ENCODE measurements at places on chromosomes 3 and 15.
A peak's percentile ranks its signal among the peaks of the same experiment; 100 is the strongest.

DNA sequence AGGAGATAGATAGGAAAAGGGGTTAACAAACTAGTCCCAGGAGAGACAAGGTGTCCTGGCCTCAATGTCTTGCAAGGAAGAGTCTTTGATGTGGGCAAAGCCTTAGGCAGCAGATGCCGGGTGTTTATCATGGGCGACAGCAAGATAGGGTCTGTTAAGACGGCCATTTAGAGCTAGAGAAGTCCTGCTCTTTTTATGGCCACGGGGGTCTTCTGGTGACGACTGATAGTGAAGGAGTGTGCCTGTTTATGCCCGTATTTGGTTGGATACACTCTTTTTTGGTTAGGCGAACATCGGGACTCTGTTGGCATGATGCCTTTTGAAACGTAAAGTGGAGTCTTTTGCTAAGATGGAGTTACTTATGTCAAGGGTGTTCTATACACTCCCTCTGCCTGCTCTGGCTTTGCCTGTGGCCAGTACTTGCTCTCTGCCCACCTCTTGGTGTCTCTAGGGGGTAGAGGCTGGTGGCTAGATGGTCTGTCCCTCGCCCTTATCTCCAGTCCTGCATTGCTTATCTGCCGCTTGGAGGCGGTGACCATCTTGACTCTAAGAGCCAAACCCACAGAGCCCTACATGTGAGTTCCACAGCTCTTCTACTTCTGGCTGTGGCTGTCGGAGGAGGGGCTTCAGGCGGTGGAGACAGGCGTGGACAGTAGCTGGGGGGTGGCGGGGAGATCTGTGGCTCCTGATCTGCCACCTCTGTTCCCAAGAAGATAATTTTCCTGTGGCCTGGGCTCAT is 55.8 kb upstream of the ZBTB38 start:
- DNase-seq = no peak

DNA sequence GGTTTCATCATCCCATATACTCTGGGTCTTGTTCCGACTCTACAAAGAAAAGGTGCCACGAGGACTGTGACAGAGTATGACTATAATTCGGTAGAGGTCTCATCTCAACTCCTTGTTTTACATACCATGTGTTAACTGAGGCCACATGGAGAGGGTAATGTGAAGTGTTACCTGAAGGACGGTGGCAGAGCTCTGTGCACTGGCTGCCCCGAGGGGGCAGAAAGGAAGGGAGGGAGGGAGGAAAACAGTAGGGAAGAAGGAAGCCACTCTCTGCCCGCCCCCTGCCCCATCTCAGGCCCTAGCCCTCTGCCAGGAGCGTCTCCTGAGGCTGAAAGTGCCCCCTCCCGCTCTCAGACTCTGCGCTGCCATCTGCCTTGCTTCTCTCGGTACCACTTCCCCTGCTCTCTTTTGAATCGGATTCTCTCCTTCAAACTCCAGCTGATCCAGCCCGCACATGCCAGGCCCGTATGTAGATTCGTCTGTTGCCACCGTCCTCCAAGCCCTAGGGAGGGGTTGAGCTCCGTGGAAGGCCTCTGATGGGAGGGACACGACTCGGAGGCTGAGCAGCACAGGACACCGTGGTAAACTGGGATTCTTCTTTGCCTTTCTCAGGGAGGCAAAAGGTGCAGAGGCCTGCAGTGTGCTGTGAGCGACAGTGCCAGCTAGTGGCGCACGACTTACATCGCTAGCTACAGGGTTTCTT is 70.5 kb upstream of the ATP10A start:
- DNase-seq = peak; percentile 30

- DNase-seq = no peak
These were observed 95.3 kb downstream of the ITPR1 start for GRCh38 chr3:4588466-4588865.

GRCh38 chr3:29488922-29489321 is 208.1 kb downstream of the RBMS3 start:
- no peak for DNase-seq

- DNase-seq = no peak
These were observed 3.8 kb downstream of the PSTPIP1 start for GRCh38 chr15:76998663-76999285.

DNA sequence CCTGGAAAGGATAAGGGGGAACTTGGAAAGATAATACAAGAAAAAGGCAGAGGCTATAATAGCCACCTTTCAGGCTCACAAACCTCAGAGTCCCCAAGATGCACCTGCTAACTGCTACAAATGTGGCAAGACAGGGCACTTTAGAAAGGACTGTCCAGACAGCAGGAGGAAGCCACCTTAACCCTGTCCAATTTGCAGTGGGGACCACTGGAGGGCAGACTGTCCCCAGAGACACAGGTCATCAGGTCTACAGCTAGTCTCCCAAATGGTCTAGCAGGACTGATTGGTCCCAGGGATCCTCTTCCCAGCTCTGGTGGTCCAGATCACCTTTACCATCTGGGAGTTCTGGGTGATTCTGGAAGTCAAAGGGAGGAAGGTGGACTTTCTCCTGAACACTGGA is 882.5 kb upstream of the GBE1 start:
- DNase-seq = no peak

GRCh38 chr3:175911937-175912336 is 1052.8 kb downstream of the NAALADL2 start:
- no peak for DNase-seq

DNA sequence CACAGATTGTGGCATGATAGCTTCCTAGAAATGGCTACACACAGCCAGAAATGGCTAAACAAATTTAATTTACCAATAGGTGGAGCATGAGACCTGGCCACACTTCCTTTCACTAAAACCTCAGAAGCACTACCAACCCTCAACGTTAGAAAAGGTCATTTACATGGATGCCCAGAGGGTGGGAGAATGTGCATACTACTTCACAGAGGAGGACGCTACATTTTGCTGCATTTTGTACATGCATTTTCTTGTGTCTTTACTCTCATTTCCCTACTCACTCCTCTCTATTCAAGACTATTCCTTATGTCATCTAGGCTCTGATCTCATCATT is 40.1 kb downstream of the C2CD4B start:
- DNase-seq = no peak

GRCh38 chr15:47846876-47847275 is 129.6 kb downstream of the SEMA6D start:
- no peak for DNase-seq

DNA sequence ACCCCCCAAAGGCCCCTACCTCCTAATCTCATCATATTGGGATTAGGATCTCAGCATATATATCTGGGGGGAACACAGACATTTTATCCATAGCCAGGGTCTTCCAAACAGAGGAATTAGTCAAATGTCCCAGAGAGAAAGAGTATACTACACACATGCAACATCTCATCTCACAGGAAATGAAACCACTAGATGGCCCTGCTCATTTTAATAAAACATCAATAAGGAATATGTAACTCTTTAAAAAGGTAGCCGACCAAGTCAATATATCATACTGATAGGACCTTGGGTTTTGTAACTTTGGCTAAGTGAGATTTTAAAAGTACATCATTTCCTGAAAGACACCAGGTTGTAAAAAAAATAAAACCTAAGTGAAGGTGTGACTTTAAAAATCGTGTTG is 45.6 kb upstream of the THSD4 start:
- no peak for DNase-seq

- no peak for DNase-seq
These were observed 394.0 kb downstream of the FOXP1 start for GRCh38 chr3:71189480-71189879.

DNA sequence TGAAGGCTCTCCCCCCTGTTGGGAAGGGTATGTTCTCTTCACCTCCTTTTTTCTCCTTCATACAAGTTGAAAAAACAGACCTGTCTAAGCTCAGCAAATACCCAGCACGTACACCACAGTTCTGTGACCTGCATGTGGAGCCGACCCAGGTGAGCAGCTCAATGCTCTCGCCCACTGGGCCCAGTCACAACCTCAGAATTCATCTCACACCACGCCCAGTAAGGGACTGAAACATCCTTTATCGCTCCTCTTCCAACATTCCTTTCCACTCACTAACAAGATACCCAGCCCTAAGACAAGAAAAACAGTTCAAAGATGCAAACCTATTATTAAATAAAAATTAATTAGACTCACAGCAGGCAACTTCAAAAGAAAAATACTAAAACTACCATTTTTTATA is 68.9 kb downstream of the FOXP1 start:
- DNase-seq = no peak

- DNase-seq = no peak
These were observed 353.1 kb upstream of the ALCAM start for GRCh38 chr3:105013657-105014056.

DNA sequence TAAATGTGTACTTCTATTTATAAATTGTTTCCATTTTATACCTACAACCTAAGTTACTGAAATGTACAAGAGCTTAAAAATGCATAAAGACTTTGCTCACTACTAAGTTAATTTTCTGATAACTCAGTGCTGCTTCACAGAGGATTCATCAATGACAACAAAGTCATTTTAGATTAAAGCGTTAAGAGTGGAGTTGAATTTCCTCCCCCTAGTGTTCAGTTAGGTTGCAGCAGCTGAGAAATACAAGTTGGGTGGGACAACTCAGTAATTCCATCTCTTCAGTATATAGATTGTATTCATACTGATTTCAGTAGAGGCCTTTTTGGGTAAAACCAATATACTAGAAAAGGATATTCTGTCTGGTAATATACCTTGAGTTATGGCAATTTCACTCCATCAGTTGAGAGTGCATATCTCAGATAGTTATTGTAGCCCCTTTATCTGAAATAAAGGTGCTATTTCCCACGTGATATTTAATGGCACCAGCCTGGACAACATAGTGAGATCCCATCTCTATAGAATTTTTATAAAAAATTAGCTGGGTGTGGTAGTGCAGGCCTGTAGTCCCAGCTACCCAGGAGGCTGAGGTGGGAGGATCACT is 6.9 kb upstream of the RPL35A start:
- no peak for DNase-seq

GRCh38 chr3:8549354-8549753 is 47.7 kb downstream of the LMCD1 start:
- no peak for DNase-seq

GRCh38 chr15:69253156-69253555 is 45.6 kb upstream of the PAQR5 start:
- DNase-seq = no peak

- no peak for DNase-seq
These were observed 32.2 kb downstream of the TFRC start for GRCh38 chr3:196049653-196050052.

GRCh38 chr3:11155341-11156025 is 1.2 kb downstream of the HRH1 start:
- no peak for DNase-seq

Measured in stimulated activated CD4-positive, alpha-beta T cell treated with anti-CD3 and anti-CD28 coated beads, Interleukin-15, amount 100 ng/mL, for 1 hour (primary cell).